Right cardiac atrium (tissue), 5 donors: ENCODE measurements at places on chromosomes 2 and 18. TPM values are rescaled to one million over a fixed set of nuclear protein-coding genes. Genes with fewer than 3 reads are reported as not detected.

DNA sequence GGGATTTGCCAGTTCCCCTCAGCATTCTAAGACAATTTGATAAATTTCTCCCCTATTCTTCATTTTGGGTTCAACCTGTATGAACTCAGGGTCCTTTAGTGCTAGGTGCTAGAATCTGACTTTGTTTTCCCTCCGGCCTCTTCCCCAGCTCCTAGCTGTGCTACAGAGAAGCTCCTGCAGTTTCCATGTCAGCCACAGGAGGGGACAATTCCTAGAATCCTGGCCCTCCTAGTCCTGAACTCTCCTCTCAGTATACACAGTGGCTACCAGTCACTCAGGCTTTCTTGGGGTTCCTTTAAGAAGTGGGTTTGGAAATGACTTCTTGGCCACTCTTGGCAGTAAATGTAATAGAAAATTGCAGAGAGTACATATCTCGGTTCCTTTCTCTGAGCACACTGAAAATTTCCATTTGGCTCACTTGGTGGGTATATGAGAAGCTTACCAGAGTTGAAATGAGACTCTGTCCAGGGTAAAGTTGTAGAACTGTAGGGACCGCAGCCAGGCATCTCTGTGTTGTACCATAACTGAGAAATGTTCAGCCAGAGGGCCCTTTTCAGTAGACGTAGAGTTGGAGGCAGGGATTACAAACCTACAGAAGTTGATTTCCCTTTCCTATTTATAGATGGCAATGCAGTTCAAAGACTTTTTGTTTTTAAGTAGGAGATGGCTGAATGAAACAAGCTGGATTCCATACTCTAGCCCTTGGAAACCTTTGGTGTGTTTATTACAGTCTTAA lies 5.0 kb upstream of the CHST10 start:
- DNase-seq = no peak

DNA sequence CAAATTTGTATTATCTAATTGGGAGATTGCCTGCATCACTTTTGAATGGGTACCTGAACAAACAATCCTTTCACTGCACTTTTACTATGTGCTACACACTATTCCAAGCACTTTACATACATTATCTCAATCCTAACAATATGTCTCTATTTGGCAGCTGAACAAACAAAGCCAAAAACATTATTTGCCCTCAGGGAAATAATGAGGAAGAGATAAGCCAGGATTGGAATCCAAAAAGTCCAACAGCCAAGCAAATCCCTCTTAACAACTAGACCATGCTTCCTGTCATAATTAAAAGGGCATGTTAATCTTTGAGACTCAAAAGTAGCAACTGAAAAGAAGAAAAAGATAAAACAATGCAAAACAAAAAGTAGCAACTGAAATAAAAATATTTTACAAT lies 32.1 kb downstream of the RPRD1A start:
- no peak for DNase-seq

DNA sequence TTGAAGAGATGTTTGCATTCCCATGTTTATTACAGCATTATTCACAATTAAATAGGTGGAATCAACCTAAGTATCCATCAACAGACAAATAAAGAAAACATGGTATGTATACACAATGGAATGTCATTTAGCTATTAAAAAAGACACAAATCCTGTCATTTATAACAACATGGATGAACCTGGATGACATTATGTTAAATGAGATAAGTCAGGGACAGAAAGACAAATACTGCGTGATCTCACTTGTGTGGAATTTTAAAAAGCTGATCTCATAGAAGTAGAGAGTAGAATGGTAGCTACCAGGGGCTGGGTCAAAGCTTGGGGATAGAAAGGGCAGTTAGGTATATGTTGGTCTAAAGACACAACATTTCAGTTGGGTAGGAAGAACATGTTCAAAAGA lies 376.3 kb downstream of the EPHA4 start:
- no peak for DNase-seq

DNA sequence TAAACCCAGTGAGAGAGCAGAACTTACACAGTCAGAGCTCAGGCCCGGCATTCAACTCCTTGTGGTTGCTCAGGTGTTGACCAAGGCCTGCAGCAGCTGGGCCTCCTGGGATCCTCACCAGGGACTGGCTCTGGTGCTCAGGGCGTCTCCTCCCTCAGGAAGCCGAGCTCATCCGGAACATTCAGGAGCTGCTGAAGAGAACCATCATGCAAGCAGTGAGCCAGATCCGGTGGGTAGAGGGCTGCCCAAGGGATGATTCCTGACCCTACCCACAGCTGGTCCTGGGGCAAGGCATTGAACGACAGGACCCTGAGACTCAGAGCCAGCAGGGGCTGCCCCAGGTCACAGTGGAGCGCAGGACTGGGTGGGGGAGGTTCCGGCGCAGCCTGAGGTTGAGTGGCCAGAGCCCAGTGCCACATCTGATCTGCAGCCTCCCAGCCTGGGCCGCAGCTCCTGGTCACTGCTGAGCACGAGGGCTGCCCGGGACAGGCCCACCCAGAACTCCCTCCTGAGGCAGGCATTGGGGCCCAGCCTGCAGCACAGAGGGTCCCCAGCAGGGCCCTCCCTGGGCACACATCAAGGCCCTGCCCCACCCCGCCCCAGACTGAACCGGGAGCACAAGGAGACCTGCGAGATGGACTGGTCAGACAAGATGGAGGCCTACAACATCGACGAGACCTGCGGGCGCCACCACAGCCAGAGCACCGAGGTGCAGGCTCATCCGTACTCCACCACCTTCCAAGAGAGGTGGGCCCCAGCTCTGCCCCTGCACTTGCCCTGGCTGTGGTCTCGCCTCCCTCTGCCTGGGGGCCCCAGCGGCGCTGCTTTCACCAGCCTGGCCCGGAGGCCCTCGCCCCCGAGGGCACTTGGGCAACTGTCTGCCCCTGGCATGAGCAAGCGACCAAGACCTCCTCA lies 2.4 kb downstream of the TEKT4 start:
- DNase-seq = no peak

- DNase-seq = no peak
These were observed 3.0 kb upstream of the ASPRV1 start for GRCh38 chr2:69964353-69964841.

GRCh38 chr18:75846321-75846720 lies 418.8 kb upstream of the SMIM21 start:
- DNase-seq = no peak

GRCh38 chr2:66013456-66013855 lies 421.5 kb upstream of the MEIS1 start:
- no peak for DNase-seq

Gene RPRD1A
- 48.3 TPM for total RNA-seq

Gene G6PC2
- not detected for total RNA-seq

- no peak for DNase-seq
These were observed 61.5 kb downstream of the ADCYAP1 start for GRCh38 chr18:965921-966758.

Gene SLC8A1
- 761 TPM for total RNA-seq

Gene CLEC4F
- total RNA-seq = 0.40 TPM

Gene RUFY4
- total RNA-seq = not detected

Gene TFCP2L1
- 0.11 TPM for total RNA-seq

- peak; percentile 42 for DNase-seq
These were observed 66.6 kb downstream of the STPG4 start for GRCh38 chr2:47088371-47089082.

GRCh38 chr2:28654663-28655320 lies 96.8 kb upstream of the PPP1CB start:
- DNase-seq = no peak

Gene IL1R1
- total RNA-seq = 66.7 TPM

GRCh38 chr2:235421618-235422017 lies 72.2 kb upstream of the AGAP1 start:
- no peak for DNase-seq

Gene FEV
- not detected for total RNA-seq

DNA sequence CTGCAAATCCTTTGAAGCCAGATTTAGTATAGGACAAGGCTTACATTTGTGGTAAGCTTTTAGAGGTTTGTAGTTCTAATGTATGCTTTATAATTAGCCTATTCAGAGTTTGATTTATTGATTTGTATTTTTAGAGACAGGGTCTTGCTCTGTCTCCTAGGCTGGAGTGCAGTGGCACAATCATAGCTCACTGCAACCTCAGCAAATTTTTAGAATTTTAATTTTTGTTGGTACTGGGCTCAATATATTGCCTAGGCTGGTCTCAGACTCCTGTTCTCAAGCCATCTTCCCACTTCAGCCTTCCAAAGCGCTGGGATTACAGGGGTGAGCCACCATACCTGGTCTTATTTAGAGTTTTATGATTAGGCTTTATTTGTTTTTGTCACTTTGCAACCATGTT lies 4.5 kb downstream of the KCNJ13 start:
- DNase-seq = no peak

DNA sequence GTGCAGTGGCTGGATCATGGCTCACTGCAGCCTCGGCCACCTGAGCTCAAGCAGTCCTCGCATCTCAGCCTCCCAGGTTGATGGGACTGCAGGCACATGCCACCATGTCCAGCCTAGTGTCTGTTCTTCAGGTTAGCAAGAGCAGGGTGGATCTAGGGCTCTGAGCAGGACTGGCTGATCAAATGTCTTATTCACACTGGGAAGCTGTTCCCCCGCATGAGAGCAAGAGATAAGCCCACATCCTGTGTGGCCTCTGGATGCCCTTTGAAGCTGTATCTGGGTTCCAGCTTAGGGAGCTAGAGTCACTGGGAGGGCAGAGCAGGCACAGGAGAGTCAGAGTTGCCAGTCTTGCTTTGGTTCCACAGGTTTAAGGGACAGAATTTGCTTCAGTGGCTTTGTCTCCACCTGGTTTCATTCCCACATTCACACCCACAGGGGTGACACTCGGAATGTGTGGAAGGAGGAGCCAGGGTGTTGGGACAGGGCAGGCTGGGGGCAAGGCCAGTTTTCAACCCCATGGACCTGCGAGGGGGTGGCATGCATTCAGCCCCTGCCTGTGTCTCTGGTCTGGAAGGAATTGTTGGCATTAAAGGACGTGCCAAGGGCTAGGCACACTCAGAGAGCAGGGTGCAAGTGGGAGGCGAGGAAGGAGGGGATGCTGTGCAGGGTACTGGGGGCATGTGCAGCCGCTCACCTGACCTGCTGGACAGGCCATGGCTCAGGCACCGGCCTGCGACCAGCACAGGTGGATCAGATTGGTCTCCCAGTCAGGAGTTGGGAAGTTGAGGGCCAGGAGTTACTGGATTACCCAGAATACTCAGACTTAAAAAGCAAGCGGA lies 24.5 kb downstream of the PTPN18 start:
- DNase-seq = peak; percentile 38

DNA sequence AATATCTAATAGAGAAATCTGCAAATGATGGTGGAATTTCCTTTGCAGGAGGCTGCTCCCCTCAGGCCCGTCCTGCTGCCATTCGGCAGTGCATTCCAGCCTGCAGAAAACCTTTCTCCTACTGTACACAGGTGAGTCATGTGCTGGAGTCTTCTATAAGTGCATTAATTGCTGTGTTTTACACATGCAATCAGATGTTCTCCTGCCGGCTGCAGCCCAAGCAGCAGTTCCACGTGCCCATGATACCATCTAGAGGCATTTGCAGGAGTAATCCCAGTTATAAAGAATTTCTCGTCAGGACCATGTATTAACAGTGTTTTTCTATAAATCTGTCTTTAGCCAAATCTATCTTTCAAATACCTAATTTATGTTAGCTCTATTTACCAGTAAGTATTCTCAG lies 304.7 kb upstream of the HNMT start:
- peak; percentile 33 for DNase-seq

DNA sequence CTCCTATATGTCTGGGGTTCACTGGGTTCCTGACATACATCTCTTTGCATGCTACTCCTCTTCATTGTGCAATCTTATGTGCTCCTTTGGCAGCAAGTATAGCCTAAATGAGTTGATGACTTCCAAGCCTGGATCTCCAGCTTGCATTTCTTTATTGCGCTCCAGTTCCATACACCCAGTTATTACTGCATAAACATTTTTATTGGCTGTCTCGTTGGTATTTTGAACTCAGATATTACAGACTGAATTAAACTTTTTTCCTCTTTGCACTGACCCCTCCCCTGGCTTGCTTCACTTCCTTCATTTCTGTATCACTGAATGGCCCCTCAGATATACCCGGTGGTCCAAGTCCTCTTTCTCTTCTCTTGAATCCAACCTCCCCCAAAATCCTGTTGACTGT lies 219.2 kb downstream of the MC4R start:
- DNase-seq = no peak

DNA sequence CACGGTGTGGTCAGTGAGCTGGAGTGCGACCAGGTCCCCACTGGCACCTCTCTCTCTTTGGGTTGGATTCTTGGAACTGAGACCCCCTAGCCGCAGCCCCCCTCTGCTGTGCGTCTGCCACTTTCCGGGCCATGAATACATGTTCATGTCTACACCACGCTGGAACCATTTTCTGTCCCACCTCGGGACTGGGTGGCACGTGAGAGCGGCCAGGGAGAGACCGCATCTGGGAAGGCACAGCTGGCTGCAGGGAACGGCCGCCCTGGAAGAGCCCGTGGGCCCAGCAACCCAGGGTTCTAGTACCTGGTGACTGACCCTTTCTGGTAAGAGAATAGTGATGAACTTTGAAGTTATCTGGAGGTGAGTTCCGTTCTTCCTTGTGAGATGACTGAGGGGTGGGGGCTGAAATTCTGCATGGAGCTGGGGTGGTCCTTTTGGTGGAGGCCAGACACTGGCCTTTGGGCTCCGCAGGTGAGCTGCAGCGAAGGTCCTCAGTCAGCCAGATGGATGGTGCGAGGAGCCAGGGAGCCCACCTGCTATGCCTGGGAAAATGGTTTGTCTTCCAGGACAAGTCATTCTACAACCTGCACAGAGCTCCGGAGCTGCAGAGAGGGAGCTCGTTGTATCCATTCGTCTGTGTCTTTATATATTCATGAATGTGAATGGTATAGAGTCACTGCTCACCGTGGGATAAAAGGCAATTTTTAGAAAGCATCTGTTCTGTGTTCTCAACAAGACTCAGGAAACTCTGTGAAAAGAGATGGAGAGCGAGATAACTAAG lies 223.5 kb downstream of the NDUFA10 start:
- DNase-seq = no peak

DNA sequence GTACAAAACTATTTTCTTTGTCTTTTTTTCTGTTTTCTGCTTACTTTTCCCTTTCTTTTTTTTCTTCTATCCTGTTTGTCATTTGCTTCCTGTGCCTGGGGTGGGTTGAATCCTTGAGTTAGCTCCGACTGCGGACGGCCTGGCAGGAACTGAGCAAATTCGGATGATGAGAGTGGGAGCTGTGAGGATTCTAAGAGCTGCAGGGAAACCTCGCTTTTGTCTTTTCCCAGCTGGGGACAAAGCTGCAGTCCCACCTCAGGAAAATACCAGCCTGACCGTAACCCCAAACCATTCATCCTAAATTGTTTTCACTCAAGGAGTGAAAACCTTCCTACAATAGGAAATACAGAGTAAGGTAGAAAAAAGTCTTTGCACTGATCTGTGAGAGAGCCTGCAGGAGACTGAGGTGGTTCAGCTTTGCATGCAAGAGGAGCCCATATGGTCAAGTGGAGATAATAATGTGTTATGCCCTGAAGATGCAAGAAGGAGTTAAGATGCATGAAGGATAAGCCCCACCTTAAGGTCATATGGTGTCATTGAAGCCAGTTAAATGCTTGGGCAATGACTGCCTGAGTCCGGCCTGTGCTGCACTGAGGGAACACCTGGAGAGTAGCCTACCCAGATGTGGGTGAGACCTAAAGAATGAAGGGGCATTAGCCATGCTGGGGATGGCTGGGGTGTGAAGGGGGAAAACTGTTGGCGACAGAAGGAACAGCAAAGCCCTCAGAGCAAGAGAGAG lies 31.7 kb upstream of the ARL4C start:
- DNase-seq = no peak

Gene TEX44
- total RNA-seq = not detected

- no peak for DNase-seq
These were observed 7.0 kb upstream of the TMX3 start for GRCh38 chr18:68721681-68722583.

Gene RNASEH1
- total RNA-seq = 20.0 TPM

GRCh38 chr2:60532421-60532820 lies 21.0 kb downstream of the BCL11A start:
- no peak for DNase-seq

- DNase-seq = no peak
These were observed 63.2 kb upstream of the MGAT4A start for GRCh38 chr2:98793897-98794830.

Gene VIL1
- total RNA-seq = not detected
